Right kidney (tissue), 9 donors: ENCODE measurements at places on chromosomes 5 and 9.

- DNase-seq = peak; percentile 1
Observed at GRCh38 chr9:118522093-118523028, 818.2 kb downstream of the TLR4 start.

GRCh38 chr5:138807182-138807581 is 54.0 kb downstream of the CTNNA1 start:
- DNase-seq = no peak

GRCh38 chr9:114229295-114229694 is 74.0 kb downstream of the COL27A1 start:
- no peak for DNase-seq

GRCh38 chr5:116374434-116374852 is 200.2 kb downstream of the SEMA6A start:
- no peak for DNase-seq

GRCh38 chr9:105497704-105498103 is 49.9 kb downstream of the FSD1L start:
- no peak for DNase-seq

- no peak for DNase-seq
Observed at GRCh38 chr9:100296407-100296806, 56.3 kb downstream of the TEX10 start.

GRCh38 chr9:27472195-27472594 is 51.9 kb upstream of the IFNK start:
- no peak for DNase-seq

GRCh38 chr9:89884356-89885083 is 279.7 kb downstream of the GADD45G start:
- DNase-seq = no peak

DNA sequence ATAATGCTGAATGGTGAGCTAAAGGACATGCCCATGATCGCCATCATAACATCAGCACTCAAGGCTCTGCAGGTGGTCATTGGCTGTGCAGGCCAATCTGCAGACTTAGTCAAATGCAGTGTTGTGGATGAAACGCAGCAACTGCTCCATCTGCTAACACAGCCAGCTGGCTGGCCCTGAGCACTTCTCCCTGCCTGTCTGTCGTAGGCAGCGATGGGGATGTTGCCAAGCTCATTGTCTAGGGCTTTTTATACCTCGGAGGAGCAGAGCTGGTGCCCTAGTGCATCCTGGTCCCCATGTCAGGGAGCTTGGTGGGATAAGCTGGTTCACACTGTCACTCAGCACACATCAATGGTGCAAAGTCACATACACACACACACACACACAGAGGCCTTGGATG is 189.4 kb downstream of the TENT4A start:
- DNase-seq = no peak

GRCh38 chr5:40479939-40480338 is 199.8 kb upstream of the PTGER4 start:
- DNase-seq = no peak

DNA sequence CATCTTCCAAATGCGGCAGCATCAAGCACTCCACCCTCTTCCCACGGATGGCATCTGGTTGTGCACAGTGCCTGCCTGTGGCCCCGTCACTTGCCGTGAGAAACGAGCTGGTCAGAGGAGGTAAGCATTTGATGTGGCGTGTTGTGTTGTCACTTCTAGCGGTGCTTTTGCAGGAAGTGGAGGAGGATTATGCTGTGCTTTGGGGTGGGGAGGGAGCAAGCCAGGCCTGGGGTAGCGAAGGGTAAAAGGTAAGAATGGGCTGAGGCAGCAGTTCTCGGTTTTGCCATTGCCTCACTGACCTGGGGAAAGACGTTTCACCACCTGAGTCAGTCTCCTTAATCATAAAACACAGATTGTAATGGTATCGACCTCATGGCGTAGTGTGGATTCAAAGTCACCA is 2.3 kb upstream of the POMT1 start:
- no peak for DNase-seq
